ENCODE measurements at places on chromosomes 6 and 20.

DNA sequence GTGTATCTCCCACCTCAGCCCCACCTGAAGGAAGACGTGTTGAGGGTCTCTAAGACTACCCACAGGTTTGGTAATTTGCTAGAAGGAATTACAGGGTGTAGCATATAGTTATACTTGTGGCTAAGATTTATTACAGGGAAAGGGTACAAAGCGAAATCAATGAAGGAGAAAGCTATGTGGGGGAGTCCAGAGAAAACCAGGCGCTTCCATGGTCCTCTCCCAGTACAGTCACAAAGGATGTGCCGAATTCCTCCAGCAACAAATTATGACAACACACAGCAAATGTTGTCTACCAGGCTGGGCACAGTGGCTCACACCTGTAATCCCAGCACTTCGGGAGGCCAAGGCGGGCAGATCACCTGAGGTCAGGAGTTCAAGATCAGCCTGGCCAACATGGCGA lies 64.1 kb upstream of the TGM3 start:
- DNase-seq: no peak

- DNase-seq: peak; percentile 73
These were observed 7.7 kb downstream of the CSTF1 start for GRCh38 chr20:56400001-56400640.

DNA sequence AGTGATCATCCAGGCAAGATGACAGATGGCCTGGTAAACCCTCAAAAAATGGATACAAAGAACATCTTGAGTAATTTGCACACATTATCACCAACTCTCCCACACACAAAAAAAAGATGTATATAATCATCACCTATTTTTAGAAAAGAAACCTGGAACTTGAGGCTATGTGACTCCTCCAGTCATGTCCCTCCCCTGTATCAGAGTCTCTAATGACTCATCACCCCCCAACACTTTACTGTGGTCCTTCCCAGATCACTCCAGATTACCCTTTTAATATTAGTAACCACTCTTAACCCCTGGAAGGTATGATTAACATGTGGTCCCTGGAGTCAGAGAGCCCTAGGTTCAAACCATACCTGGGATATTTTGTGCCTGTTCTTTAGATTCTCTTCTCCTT lies 144.8 kb downstream of the ZNF217 start:
- no peak for DNase-seq

GRCh38 chr6:2560917-2561698 lies 189.6 kb downstream of the MYLK4 start:
- no peak for DNase-seq

DNA sequence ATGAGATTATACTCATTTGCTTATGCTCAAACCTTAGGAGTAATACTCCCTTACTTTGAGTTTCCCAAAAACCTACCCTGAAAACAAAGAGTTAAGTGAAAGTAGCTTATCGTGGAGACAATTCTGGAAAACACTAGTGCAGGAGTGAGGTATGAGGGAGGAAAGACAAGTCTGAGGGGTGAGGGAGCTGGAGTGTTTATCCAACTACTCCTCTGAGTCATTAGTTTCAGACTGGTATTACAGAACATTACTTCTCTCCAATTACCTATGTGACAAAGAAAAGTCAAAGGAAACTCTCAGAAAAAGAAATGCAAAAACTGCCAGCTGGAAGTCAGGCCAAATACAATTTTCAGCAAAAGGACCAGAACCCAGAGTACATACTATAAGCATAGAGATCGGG lies 171.1 kb upstream of the SPTLC3 start:
- DNase-seq: no peak

- no peak for DNase-seq
These were observed 33.4 kb downstream of the KIF25 start for GRCh38 chr6:168030908-168031307.

GRCh38 chr6:55490871-55491270 lies 88.1 kb downstream of the HMGCLL1 start:
- no peak for DNase-seq

DNA sequence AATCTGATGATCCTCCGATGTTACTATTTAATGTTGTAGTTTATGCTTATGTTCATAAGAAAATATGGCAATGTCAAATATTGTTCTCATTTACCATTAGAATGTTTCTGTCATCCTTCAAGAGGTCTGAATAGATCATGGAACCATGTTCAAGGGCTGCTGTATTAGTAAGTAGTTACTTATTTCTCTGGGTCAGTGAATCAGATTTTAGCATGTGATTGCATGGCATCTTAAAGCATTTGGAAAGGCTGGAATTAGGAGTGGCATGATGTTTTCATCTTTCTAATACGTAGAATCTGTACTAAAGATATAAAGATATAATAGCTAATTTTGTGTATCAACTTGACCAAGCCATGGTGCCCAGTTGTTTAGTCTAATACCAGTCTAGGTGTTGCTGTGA lies 40.5 kb upstream of the NKX2-4 start:
- no peak for DNase-seq

GRCh38 chr6:149289192-149289781 lies 28.2 kb upstream of the TAB2 start:
- no peak for DNase-seq

DNA sequence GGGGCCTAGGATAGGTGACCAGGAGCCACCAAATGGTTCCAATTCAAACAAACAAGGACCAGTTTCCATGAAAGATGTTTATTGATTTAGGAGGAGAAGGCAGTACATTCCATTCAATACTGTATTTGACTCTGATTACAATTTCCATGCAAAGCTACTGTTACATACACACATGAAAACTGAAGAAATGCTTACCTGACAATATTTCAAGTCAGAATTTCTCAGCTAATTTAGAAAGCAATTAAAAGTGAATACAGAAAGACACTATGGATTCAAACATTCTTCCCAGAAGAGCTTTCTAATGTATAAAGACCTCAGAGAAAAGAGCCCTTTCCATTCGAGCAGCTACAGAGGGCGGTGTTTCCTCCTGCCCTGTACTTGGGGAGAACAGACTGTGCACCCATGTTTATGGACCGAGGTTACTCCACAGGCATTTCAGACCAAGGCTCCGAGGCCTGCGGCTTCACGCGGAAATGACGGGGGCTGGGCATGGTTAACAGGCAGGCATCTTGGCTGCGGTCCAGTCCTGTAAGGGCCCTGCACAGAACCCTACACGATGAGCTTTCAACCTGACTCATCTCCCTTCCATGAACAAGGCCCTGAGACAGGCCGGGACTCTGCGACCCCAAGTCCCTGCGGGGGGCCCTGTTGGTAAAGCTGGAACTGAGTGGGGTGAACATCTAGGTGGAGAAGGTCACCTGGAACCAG lies 25.7 kb upstream of the TCFL5 start:
- DNase-seq: peak; percentile 17

- DNase-seq: no peak
These were observed 13.1 kb downstream of the CD2AP start for GRCh38 chr6:47490676-47491075.

DNA sequence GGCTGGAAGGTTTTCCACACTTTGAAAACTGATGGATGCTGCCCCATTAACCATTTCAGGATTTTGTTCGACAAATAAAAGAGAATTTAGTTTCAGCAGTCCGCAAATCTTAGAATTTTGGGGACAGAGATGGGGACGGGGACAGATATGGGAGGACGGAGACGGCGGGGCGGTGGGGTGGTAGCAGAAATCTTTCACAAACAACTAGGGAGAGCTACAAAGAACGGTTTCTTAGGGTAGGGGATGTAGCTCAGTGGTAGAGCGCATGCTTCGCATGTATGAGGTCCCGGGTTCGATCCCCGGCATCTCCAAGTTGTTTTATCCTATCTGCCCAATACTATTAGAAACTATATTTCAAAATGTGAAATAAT lies 15.1 kb downstream of the HMGN4 start:
- peak; percentile 90 for DNase-seq

- no peak for DNase-seq
These were observed 16.4 kb downstream of the CHRNA4 start for GRCh38 chr20:63344616-63345327.

DNA sequence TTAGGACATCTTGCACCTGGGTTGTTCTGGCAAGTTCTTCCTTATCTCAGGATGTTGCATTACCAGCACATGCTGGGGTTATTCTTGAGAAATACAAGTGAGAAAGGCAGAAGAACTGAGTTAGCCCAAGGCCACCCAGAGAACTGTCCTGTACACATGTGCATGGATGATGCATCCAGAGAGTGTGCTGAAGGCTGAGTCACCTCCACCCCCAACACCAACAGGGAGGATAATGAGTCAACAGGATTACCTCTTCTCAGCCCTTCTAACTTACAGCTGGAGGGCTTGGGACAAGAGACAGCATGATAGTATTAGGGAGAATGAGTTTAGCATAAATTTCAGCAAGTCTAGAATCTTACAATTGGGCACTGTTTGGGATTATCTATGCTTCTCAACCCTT lies 8.5 kb downstream of the SCGN start:
- DNase-seq: peak; percentile 81

DNA sequence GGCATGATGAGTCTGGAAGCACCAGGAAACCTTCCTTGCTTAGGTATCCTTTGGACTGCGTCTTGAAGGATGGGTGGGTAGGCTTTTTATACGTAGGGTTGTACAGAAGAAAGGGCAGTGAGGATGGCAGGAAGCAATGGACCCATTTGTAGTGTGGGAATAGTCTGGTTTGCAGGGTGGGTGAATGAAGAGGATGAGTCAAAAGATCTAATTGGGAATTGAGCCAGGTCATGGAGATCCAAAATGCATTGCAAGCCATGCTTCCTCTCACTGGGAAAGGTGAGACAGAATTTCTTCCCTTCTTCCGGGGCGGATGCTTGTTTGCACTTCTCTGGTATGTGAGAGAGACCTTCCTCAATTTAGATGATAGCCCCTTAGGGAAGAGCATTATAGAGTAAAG lies 10.1 kb upstream of the BTBD3 start:
- no peak for DNase-seq

DNA sequence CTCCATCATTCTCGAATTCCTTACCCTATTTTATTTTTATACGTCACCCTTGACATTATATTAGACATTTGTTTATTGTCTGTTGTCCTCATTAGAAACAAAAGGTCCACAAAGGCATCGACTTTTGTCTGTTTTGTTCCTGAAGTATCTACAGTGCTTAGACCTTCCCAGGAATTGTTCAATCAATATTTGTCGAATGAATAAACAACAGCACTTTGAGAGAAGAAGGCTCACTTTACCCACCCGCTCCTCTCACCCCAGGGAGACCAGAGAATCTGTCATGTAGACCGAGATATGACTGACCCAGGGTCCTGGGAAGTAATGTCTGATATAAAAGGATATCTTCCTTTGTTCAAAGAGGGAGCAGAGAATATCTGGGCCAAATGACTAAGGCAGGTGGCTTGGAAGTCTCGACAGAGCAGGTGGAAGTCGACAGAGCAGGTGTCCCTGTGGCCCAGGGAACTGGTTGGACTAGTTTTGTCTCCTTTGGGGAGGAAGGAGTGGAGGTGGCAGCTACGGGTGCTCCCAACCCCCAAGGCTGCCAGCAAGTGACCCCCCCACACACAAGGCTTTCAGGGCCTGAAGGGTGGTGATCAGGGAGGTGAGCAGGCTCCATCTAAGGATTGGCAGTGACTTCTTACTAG lies 14.8 kb upstream of the CHMP4B start:
- DNase-seq: no peak

- DNase-seq: no peak
These were observed 51.1 kb downstream of the FGD2 start for GRCh38 chr6:37056439-37057127.

GRCh38 chr6:52647199-52647598 lies 23.7 kb upstream of the TMEM14A start:
- peak; percentile 11 for DNase-seq

- DNase-seq: no peak
These were observed 93.3 kb downstream of the RNASET2 start for GRCh38 chr6:166862978-166863530.

- DNase-seq: peak; percentile 13
These were observed 1.8 kb downstream of the ENTPD6 start for GRCh38 chr20:25197183-25197869.

GRCh38 chr6:46325561-46326530 lies 155.1 kb upstream of the ENPP5 start:
- DNase-seq: peak; percentile 80

DNA sequence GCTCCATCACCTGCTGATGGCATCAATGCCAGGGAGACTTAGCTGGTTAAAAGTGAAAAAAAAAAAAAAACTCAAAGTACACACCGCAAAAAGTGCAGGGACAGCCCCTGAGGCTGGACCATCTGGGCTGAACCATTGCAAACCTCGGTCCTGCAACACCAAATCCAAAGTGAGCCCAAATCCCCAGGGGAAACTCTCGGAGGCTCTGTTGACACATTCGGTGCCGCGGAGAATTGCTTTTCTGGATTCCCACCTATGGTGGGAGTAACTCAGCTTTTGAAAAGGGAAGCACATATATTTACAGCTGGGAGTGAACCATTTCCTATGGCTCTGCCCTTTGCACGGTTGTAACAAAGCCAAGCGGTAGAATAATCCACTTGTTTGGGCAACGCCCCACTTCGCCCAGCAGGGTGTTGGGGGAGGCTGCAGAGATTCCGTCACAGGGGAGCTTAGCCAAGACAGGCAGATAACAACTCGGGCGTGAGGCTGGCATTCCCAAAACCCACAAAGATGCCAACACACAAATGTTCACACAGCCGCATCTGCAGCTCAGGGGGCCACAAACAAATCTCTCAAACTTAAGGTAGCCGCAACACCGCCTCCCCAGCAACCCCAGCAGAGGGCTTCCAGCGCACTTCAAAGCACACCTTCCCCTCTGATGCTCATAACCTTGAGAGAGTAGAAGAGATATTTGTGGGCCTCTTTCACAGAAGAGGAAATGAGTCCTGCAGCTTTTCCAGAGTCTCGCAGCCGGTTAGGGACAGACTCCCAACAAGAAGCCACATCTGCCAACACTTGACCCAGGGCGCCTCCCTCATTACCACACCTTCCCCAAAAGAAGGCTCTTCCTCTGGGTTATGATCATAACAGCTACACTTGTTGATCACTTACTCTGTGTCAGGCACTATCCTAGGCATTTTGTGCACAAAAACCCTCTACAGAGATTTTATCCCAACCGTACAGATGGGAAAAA lies 11.4 kb downstream of the ZC3H12D start:
- no peak for DNase-seq

GRCh38 chr20:9517297-9518162 lies 3.1 kb downstream of the LAMP5 start:
- no peak for DNase-seq

DNA sequence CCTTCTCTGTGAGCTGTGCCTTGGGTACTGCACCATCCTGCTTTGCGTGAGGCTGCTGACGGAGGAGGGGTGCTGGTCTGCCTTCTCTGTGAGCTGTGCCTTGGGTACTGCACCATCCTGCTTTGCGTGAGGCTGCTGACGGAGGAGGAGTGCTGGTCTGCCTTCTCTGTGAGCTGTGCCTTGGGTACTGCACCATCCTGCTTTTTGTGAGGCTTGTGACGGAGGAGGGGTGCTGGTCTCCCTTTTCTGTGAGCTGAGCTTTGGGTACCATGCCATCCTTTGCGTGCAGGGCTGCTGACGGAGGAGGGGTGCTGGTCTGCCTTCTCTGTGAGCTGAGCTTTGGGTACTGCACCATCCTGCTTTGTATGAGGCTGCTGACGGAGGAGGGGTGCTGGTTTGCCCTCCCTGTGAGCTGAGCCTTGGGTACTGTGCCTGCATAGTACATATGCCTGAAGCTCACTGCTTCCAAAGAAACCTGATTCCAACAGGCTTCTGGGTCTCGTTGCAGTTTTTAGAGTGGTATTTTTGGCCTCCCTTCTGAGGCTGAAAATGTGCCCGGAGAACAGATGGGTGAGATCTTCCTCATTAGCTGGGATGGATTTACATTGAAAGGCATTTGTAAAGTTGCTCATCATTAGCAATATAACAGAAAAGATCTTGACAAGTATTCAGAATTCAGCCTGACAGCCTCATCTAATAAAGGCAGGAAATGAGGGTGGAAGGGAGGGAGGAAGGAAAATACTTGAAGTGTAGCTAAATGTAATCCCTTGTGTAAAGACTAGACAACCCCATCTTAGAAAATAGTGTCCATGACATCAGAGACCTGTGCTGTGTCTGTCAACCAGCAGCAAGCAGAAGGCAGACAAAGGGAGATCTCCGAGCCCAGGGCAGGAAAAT lies 46.8 kb upstream of the UNC93A start:
- no peak for DNase-seq

All from activated CD4-positive, alpha-beta T cell treated with anti-CD3 and anti-CD28 coated beads, Interleukin-2, amount 50 U/mL, for 16 hours (primary cell).